ENCODE measurements at places on chromosomes 6 and 20. TPM values are rescaled to one million over a fixed set of nuclear protein-coding genes. Genes with fewer than 3 reads are reported as not detected.

DNA sequence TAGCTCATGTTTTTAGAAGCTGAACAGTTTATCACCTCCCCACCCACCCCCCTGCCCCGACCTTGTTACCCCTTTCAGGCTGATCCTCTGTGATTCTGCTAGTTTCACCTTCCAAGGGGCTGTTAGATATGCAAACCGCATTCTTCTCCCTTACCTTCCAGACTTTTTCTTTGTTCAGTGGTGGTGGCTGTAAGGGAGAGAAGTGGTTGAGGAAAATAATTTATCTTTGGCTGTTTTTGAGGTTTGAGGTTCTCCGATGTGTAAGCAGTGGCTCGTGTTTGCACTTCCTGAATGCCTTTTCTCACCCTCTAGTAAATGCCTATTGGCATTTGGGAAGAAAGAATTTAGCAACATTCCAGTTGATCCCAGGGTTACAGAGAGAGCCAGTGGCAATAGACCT lies 69.4 kb upstream of the KCNG1 start:
- DNase-seq: no peak

GRCh38 chr6:8743170-8743745 lies 307.9 kb upstream of the SLC35B3 start:
- no peak for DNase-seq

DNA sequence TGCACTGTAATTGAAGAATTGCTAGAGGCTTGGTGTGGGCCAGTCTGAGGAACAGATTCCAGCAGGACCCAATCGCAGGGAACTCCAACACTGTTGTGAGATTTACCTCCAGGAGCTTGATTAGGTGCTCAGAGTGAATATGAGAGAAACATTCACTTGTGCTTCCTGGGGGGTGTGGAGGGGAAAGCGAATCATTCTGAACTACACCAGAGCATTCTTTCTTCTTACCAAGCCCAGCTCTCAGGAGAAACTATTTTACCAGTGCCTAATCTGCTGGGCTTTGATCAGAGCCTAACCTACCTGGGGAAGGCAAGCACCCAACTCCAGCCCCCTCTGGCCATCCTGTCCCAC lies 7.4 kb upstream of the SIRPB1 start:
- DNase-seq: no peak

GRCh38 chr20:1499528-1500420 lies 8.6 kb upstream of the SIRPB2 start:
- DNase-seq: no peak

- DNase-seq: no peak
These were observed 265.5 kb downstream of the ADGB start for GRCh38 chr6:146864300-146864699.

GRCh38 chr6:158654498-158654897 lies 4.6 kb downstream of the SYTL3 start:
- no peak for DNase-seq

DNA sequence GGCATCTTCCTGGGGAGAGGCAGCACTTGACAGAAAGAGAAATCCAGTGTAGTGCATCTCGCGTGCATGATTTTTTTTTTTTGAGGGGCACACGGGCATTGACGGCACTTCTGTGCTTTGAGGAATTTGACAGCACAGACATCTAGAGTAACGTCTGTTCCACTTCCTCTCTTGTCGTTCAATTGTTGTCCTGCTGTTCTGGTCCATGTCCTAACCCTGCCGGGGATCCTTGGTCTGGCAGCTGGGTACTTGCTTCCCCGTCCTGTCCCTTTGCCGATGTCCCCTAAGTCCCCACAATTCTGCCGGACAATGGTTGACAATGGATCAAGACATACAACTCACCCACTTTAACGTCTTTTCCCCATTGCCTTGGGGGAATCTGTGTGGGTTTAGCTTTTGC lies 46.0 kb upstream of the NAA20 start:
- DNase-seq: no peak

HNF4A gene
- total RNA-seq: not detected

TFAP2A gene
- not detected for total RNA-seq

EYA2 gene
- not detected for total RNA-seq

PRELID3B gene
- total RNA-seq: 127 TPM

UBE2V1 gene
- 160 TPM for total RNA-seq

Measured in CD8-positive, alpha-beta memory T cell (primary cell).